ENCODE measurements at places on chromosomes 11 and 22.

- no peak for DNase-seq
Measured at GRCh38 chr22:43439368-43440103, 27.7 kb downstream of the MPPED1 start.

GRCh38 chr11:17839450-17839849, 104.9 kb downstream of the KCNC1 start:
- DNase-seq, result no peak

DNA sequence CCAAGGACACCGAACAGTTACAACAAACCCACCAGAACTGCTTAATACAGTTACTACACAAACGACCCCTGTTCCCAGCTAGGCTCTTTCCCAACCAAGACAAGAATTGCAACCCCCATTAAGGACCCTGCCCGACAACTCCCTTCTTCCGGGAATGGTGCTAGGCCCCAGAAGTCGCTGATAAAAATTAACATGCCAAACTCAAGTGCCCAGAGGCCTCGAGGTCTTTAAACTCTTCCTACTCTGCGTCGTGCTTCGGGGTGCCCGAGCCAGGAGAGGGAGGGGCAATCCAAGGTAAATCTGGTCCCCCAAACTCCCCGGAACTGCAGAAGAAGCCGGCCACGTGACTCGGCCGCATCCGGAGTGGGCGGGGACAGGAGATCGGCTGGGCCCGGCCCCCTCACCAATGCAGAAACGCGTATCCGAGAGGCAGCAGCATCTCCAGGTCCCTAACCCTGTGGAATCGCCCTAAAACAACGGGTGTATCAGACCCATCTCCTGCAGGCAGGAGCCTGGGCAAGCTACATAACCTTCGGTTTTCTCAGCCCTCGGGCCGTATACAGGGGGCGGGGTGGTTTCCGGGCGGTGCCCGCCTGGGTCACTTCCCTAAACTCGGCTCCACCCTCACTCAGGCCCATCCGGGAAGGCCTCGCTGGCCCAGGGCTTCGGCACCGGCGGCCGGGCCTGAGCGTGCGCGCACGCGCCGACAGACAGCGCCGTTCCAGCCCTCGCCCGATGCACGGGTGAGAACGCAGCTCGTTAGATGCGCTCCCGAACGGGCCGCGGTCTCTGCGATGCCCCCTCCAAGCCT, 1.1 kb downstream of the CFL1 start:
- DNase-seq, result peak; percentile 71

GRCh38 chr11:23288003-23288783, 427.9 kb upstream of the CCDC179 start:
- DNase-seq, result no peak

DNA sequence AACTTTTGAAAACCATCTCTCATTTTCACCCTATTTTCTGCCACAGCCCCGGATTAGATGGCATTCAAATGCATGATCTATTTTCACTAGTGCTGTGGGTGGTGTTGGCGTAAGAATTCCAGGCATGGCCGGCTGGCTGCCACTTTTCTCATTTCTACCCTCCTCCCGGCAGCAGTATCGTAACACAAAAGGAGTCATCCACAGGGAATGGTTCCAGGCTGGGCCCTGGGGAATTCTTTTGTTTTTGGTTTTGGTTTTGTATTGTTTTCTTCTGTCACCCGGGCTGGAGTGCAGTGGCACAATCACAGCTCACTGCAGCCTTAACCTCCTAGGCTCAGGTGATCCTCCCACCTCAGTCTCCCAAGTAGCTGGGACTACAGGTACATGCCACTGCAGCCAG, 13.8 kb downstream of the JAML start:
- no peak for DNase-seq

DNA sequence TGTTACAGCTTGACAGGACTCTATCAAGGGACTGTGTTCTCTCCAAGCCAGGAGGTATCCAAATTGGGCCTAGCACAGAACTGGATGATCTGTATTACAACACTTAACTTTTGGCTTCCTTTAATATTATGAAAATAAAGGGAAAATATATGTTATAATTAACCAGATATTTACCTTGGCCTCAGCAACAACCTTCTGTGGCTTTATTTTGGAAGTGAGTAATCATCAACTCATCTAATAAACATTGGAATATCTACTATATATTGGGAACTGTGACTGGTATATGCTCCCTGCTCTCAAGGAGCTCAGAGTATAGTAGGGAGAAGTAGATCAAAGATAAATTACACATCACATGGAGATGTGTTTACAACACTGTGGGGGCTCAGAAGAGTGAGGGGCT, 352.2 kb downstream of the METTL15 start:
- DNase-seq, result no peak

GRCh38 chr11:13664351-13664750, 4.1 kb upstream of the FAR1 start:
- DNase-seq, result no peak

DNA sequence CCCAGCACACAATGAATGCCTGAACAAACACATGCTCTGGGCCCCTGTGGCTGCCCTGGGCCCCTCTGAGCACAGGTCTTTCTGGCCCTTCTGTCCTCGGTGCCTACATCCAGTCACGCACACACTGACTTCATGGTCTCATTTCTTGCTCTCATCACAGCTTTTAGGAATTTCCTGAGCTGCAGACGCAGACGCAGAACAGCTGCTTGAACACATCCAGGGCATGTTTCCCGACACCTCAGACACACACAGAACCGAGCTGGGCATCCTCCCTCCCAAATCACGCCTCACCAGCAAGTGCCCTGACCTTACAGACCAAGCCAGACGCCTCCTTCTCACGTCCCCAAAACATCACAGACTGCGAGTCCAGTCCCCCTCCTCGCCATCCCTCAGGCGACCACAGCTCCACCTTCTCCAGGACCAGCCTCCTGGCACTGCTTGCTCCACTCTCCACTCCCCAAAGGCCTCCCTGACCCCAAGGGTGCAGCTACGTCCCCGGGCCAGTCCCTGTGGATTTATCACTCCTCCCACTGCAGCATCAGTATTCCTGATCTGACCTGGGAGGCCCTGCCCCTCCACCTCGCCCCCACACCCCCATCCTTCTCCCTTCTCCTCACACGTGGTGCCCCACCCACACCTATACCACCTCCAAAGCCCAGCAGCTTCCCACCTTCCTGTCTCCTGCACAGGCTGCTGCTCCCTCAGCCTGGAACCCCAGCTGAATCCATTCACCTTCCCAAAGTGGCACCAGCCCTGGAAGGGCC, 12.9 kb downstream of the SIRT3 start:
- DNase-seq, result no peak

- DNase-seq, result no peak
Measured at GRCh38 chr11:125223901-125224361, 59.4 kb downstream of the PKNOX2 start.

GRCh38 chr22:29259253-29259899, 8.4 kb downstream of the RHBDD3 start:
- no peak for DNase-seq
